CD4-positive, alpha-beta T cell treated with Interleukin-6 at 100 ng/mL for 8 hours (primary cell): ENCODE measurements at places on chromosomes 3 and 15.

GRCh38 chr3:15066467-15066866 is 1.4 kb upstream of the MRPS25 start:
- no peak for DNase-seq

GRCh38 chr3:193507566-193507965 is 47.1 kb downstream of the ATP13A4 start:
- DNase-seq = no peak

DNA sequence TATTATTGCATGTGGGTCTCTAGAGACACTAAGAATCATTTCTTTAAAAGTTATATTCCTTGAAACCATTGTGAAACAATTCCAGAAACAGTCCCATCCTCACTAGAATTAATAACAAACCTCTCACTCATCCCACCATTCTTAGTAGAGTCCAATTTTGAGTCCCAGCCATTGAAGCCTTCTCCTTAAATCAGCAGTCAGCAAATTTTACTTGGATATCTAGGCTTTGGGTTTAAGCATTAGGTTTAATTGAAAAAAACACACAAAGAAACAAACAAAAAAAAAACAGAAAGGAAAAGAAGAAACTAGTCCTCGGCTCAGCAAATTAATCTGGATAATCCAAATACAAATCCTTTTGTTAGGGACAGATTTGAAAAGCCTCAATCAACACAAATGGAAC is 109.3 kb downstream of the LRRC3B start:
- DNase-seq = no peak

- DNase-seq = no peak
These were observed 44.7 kb upstream of the GOLM2 start for GRCh38 chr15:44243829-44244228.
